ENCODE measurements at places on chromosomes 12 and 14. TPM values are rescaled to one million over a fixed set of nuclear protein-coding genes. Genes with fewer than 3 reads are reported as not detected.

GRCh38 chr12:12442548-12443071, 85.7 kb downstream of the BORCS5 start:
- H3K4me3 ChIP-seq: no peak overlapping the region
- H3K27ac ChIP-seq: peak overlapping the region; percentile 65
- no peak for DNase-seq
- no peaks in the 10 kb centered on the region for H3K36me3 ChIP-seq
- no peaks in the 10 kb centered on the region for H3K27me3 ChIP-seq

Gene BMP4
- total RNA-seq: 11.2 TPM

Gene OLR1
- total RNA-seq: not detected

Gene NGB
- 0.64 TPM for total RNA-seq

DNA sequence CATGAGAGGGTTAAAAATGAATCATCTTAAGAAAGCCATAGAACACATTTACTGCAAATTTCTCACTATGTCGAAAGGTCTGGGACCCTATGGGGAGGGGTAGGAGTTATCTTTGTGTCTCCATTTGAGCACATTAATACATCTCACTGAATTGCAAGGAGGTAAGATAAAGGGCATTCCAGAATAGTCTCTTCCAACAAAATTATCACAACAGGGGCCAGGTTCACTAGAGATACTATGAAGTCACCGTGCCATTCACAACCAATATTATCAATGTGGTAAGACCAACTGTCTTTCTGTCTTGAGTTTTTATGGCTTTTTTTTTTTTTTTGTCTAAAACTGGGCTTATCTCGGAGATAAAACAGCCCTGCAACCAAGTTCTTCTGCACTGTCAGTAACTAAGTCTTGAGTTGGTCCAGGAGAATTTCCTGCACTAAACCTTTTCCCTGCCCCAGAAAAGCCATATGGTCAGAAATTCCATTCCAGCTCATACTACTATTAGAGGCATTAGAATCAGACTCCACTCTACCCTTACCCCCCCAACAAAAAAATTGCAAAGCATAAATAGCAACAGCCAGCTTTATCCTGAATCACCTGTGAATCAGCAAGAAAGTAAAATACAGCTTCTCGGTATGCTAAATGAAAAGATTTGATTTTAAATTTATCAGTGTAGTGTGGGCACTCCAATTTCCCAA, 79.7 kb downstream of the PTPRR start:
- DNase-seq: no peak
- H3K27me3 ChIP-seq: no peaks in the 10 kb centered on the region
- H3K4me1 ChIP-seq: no peaks in the 10 kb centered on the region
- no peak overlapping the region for H3K27ac ChIP-seq
